ENCODE measurements at places on chromosomes 2 and 18. TPM values are rescaled to one million over a fixed set of nuclear protein-coding genes. Genes with fewer than 3 reads are reported as not detected.

The MARCO gene
- not detected for polyA plus RNA-seq

The LGALSL gene
- polyA plus RNA-seq: 27.3 TPM

The CYP27C1 gene
- polyA plus RNA-seq: not detected

The DYSF gene
- not detected for polyA plus RNA-seq

The LOXL3 gene
- polyA plus RNA-seq: not detected

Data from Purkinje cell (primary cell).